Neural progenitor cell (in vitro differentiated cells): ENCODE measurements at places on chromosomes 4 and X. TPM values are rescaled to one million over a fixed set of nuclear protein-coding genes. Genes with fewer than 3 reads are reported as not detected.

DNA sequence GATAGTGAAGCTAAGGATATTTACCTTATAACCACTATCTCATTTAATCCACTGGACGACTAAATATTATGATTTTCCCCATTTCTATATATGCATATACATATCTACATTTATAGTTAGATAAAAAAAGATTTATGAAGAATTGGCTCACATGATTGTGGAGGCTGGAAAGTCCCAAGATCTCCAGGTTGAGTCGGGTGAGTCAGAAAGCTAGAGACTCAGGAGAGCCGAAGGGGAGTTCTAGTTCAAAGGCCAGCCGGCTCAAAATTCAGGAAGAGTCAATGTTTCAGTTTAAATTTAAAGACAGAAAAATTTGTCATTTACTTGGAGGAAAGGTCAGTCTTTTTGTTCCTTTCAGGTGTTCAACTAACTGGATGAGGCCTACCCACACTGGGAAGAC, 158.2 kb upstream of the CPEB2 start:
- no peak for DNase-seq

DNA sequence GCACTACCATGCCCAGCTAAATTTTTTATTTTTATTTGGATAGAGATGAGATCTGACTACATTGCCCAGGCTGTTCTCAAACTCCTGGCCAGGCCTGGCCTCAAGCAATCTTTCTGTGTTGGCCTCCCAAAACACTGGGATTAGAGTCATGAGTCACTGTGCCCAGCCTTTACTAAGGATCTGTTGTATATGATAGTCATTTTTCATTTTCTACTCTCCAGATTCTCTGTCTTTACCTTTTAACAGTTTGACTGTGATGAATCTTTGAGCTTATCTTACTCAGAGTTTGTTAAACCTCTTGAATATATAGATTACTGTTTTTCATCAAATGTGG, 161.8 kb downstream of the FNIP2 start:
- no peak for DNase-seq

The ALAS2 gene
- total RNA-seq = 0.31 TPM in 1 of 2 replicates, not detected in the other

DNA sequence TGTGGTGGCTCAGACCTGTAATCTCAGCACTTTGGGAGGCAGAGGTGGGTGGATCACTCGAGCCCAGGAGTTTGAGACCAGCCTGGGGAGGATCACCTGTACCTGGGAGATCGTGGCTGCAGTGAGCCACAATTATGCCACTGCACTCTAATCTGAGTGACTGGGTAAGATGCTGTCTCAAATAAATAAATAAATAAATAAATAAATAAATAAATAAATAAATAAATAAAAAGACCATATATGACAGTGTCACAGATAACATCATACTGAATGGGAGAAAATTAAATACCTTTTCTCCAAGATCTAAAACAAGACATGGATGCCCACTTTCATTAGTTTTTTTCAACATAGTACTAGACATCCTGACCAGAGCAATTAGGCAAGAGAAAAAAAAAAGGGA, 182.8 kb downstream of the FAM47A start:
- DNase-seq = no peak

The AMELX gene
- not detected in 2 replicates for total RNA-seq

GRCh38 chr4:174377613-174378012, 93.9 kb downstream of the CEP44 start:
- DNase-seq = no peak

- no peak for DNase-seq
These were observed 855.1 kb upstream of the INTU start for GRCh38 chr4:126777649-126778048.

The PABPC1L2A gene
- total RNA-seq = 0.77 TPM in 1 of 2 replicates, not detected in the other
